ENCODE measurements at places on chromosomes 1 and 21.

- DNase-seq: no peak
Observed at GRCh38 chr1:20499718-20500117, 8.2 kb downstream of the MUL1 start.

GRCh38 chr1:25932321-25932720, 26.1 kb upstream of the STMN1 start:
- no peak for DNase-seq

DNA sequence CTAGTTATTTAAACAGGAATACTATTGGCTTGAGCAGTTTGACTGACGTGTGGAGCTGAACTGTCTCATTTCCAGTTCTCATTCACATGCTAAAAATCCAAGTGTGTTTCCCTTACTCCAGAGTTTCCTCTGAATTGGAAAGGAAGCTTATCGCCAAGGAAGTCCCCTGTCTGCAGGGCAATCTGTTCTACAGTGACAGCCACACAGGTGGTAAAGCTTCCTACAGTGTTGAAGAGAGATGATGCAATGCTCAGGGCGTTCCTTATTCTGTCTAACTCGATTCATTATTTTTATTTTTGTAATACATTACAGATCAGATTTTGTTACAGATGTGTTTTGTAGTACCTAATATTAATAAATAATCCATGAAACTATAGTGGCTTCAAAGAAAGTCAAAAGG, 41.3 kb downstream of the ADAMTS5 start:
- DNase-seq: no peak

DNA sequence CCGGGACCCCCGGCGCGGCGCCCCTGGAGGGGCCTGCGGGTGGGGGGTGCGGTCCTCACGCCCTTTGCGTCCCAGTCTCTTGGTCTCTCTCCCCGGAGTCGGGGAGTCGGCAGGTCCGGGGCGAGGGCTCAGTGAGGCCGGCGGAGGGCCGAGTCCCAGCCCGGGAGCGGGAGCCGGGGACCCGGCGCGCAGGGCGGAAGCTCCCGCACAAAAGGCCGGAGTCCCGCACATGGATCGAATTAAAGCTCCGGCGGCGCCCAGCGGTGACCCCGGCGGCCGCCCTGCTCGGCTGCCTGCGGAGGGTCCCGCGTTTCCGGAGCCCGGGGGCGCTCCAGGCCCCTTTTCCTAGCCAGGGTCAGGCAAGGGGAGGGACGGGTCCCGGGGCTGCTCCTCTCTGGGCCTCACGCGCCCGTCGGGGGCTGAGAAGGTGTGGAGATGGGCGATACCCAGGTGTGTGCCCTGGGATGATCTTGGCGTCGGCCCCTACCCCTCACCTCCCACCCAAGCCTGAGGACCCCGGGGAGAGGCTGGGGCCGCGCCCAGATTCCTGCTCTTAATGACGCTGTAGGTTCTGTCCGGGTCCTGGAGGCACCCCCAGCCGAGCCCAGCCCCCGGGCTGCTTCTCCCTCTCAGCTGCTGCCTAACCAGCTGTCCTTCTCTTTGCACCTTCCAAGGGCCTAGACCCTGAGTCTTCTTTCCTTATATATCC, 512 bp downstream of the FBLIM1 start:
- DNase-seq: no peak

- no peak for DNase-seq
Observed at GRCh38 chr1:20974951-20975350, 187.8 kb upstream of the HP1BP3 start.

- no peak for DNase-seq
Observed at GRCh38 chr1:68481041-68481440, 15.8 kb downstream of the DEPDC1 start.

DNA sequence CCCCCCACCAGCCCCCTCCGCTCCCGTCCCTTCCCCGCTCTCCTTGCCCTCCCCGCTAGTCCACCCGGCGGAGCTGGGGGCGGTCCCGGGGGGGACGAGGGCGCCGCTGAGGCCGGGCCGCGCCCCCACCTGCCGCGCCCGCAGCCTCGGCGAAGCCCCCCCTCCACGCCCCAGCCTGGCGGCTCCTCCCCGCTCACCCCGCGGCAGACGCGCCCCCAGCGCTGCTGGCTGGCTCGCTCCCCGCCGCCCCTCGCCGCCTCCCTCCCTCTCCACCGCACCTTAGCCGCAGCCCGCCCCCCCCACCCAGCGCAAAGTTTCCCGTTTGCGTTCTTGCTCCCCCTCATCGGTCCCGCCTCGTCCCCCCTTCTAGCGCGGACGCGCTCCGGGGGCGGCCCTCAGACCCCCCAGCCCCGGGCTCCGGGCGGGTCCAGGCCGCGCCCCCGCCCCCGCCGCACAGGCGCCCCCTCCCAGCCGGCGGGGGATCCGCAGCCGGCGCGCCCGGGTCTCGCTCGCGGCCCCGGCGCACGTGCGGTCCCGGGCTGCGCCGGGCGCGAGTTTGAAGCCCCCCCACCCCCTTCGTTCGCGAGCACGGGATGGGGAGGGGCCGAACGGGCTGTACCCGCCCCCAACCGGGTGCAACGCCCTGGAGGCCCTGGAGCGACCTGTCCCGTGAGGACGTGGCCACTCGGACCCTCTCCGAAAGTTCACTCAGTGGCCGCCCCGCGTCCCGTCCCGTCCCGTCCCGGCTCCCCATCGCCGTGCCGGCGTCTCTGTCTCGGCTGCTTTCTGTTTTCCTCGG, 623 bp downstream of the PTPRF start:
- DNase-seq: no peak

DNA sequence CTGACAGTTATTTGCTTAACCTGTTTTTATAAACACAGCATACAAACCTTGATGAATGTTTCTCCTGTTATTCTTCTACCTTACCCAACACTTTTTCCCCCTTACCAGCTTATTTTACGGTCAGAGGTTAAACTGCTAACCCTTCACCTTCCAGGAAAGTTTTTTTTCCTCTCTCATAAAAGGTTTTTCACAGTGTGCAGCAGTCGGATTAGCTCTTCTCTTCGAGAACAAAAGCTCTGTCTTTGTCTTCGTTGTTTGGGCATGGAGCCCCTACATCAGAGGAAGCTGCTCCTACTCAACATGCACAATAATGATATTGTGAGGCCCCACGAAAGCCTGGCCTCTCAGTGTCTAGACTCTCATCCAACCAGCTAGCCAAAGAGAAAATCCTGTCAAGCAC, 42.0 kb downstream of the DENND1B start:
- no peak for DNase-seq

DNA sequence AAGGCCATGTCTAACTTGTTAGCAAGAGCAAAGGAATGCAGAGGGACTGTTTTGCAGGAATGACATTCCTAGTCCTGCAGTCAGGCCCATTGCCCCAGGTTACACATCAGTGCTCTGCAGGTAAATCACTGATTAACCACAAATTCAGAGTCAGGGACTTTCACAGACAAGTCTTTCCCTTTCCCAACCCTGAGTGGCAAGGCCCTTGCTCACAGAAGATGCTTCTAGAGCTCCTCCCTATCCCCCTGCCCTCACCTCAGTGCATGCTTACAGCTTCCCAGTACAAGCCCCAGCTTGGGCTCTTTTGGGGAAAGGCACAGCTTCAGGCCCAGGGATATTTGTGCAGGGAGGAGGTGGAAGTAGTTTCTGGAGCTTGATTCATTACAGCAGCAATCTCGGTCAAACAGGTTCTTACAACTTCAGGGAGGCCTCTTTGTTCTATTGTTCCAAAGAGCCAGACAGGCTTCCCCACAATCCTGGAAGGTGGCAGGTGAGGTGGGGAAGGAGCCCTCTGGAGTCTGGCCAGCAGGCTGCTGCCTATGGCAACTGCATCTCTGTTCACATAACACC, 53.9 kb downstream of the CASQ2 start:
- no peak for DNase-seq

DNA sequence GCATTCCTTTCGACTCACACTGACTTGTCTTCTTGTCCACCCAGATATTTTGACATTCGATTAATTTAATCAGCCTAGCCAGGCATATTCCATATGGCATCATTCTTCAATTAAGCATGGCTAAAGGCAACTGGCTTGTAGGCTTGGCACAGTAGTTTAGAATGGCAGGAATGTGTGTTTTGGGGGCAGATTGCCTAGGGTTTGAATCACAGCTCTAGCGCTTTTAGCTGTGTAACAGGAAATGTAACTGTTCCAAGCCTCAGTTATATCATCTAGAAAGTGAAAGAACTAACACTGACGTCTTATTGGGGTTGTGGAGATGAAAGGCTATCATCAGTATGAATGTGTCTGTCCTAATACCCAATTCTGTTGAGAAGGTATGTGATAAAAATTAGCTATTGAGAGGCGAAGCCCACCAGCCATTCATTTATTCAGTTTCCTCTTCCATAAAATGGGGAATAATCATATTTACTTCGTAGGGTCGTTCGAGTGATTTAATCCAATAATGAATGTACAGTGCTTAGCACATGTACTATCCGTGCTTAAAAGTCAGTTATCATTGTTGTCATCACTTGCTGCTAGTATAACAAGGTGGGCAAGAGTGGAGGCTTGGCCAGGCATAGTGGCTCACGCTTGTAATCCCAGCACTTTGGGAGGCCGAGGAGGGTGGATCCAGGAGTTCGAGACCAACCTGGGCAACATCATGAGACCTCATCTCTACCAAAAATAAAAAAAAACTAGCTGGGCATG, 41.6 kb upstream of the GRHL3 start:
- no peak for DNase-seq

DNA sequence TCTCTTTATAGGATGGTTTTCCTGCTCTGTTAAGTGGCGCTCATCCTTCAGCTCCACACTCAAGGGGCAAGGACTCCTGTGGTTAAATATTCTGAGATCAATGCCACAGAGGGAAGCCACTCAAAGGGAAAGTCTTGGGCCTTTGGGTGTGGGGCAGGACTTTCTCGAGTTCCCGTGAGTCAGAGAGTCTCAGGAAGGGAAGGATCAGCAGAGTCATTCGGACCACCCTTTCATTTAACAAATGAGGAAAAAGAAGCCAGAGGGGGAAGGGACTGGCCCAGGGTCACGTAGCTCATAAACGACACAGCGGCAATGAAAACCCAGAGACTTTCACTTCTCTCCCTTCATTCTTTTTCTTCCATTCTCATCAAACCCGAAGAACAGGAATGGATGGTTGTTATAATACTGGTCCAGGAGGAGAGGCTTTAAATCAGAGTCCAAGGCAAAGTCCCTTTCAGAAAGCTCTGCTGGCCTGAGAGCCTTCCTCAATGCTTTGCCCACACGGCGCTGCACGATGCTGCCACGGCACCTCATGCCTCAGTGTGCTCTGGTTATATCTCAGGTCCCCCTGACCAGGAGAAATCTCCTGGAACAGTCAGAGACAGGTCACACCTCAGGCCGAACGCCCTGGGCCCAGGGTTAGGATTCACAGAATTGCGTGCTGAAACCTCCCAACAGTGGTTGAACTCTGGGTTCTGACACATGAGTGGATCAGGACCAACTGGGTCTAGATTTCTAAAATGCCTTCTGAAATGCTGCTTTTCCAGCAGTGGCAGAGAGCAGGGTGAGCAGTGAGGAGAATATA, 65.3 kb downstream of the TENT5C start:
- no peak for DNase-seq

GRCh38 chr1:62621907-62622306, 24.6 kb downstream of the ANGPTL3 start:
- peak; percentile 75 for DNase-seq

- DNase-seq: no peak
Observed at GRCh38 chr1:109307274-109308021, 637 bp upstream of the MYBPHL start.

DNA sequence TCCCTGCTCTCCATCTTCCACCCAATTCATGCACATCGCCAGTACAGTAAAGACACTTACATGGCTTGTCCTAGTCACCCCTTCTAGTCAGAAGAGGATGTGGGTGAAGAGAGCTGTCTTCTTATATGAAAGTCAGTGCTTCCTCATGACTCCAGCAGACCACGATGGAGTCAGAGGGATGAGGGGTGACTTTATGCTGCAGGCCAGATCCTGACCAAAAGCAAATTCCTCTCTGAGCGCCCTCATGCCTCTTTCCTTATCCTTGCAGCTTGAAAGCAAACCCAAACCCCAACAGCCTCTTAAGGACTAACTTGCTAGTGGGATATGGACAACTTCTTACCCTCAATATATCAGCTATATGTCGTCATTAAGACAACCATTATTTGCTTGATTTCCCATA, 348.2 kb upstream of the DUSP10 start:
- peak; percentile 25 for DNase-seq

- DNase-seq: no peak
Observed at GRCh38 chr1:99062192-99062591, 57.5 kb upstream of the PLPPR5 start.

- no peak for DNase-seq
Observed at GRCh38 chr21:45488931-45489721, 53.1 kb downstream of the SLC19A1 start.

DNA sequence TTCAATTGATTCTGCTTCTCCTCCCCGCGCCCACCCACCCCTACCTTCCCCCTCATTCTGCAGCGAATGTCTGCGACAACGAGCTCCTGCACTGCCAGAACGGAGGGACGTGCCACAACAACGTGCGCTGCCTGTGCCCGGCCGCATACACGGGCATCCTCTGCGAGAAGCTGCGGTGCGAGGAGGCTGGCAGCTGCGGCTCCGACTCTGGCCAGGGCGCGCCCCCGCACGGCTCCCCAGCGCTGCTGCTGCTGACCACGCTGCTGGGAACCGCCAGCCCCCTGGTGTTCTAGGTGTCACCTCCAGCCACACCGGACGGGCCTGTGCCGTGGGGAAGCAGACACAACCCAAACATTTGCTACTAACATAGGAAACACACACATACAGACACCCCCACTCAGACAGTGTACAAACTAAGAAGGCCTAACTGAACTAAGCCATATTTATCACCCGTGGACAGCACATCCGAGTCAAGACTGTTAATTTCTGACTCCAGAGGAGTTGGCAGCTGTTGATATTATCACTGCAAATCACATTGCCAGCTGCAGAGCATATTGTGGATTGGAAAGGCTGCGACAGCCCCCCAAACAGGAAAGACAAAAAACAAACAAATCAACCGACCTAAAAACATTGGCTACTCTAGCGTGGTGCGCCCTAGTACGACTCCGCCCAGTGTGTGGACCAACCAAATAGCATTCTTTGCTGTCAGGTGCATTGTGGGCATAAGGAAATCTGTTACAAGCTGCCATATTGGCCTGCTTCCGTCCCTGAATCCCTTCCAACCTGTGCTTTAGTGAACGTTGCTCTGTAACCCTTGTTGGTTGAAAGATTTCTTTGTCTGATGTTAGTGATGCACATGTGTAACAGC, 339.9 kb downstream of the NTNG1 start:
- no peak for DNase-seq

GRCh38 chr1:101960142-101960541, 36.6 kb downstream of the OLFM3 start:
- DNase-seq: no peak

DNA sequence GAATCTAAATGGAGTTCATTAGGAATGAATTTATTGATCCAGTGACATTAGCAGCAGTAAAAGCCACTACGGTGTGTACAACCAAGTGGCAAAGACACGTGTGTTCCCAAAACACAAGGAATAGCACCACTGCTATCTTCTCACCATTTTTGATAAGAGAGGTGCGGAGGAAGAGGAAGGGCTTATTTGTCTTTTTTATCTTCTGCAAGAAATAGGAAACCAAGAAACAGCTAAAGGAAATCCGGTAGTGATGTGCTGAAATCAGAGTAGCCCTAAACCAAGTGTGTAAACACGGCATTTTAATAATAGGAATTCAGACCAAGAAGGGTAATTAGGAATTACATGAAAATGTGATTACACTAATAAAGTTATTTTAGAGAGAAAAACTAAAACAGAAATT, 9.1 kb upstream of the SCYL3 start:
- no peak for DNase-seq

- no peak for DNase-seq
Observed at GRCh38 chr1:225879521-225880221, 2.5 kb downstream of the TMEM63A start.
